ENCODE measurements at places on chromosomes 7 and 10.

DNA sequence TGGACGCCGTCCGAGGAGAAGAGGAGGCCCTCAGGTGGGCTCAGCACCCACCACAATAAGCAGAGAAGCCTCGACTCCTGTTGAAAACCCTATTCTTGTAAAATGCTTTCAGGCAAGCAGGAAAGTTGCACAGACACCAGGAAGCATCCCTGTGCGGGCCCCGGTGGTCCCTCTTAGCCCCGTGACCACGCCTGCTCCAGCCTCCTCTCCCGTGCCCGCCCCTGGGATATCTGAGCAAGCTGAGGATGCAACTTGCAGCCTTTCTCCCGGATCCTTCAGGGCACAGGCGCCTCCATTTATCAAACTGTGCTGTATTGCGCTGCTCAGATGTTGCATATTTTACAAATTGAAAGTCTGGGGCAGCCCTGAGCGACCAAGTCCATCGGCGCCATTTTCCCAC, 72.7 kb downstream of the CFAP46 start:
- DNase-seq: no peak

GRCh38 chr7:7918736-7919448, 49.7 kb upstream of the GLCCI1 start:
- no peak for DNase-seq

DNA sequence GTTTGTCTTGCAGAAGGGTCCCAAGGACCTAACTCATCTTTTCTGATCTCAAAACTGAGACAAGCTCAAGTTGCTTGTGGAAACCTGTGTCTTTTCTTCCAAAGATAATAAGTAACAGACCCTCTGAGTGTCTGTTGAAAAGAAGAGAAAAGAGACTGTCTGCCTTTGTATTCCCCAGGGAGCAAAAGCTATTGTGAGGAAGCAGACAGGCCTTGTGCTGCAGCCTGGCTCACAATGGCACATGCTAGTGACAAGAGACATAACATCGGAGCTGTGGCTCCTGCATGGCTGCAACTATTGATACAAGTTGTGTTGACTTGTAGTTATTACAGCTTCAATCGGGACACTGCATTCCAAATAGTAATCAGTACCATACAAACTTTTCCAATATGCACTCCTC, 202.9 kb downstream of the DKK1 start:
- DNase-seq: no peak

DNA sequence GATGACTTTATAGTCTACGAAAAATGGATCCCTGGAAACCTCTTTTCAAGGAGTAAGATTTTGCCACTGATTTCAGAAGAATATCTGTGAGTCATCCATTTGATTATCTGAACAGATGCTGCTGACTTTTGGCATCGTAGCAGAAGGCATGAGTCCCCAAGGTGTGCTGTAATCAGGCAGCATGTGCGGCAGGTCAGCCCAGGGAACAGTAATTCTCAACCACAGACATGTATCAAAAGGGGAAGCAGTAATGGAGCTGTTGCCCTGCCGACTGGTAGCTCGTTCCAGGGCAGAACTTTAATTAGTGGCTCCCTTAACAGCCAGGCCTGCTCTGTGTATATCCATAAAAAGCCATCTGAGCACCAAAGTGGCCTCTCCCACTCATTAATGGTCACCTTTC, 5.7 kb upstream of the VWC2 start:
- no peak for DNase-seq

DNA sequence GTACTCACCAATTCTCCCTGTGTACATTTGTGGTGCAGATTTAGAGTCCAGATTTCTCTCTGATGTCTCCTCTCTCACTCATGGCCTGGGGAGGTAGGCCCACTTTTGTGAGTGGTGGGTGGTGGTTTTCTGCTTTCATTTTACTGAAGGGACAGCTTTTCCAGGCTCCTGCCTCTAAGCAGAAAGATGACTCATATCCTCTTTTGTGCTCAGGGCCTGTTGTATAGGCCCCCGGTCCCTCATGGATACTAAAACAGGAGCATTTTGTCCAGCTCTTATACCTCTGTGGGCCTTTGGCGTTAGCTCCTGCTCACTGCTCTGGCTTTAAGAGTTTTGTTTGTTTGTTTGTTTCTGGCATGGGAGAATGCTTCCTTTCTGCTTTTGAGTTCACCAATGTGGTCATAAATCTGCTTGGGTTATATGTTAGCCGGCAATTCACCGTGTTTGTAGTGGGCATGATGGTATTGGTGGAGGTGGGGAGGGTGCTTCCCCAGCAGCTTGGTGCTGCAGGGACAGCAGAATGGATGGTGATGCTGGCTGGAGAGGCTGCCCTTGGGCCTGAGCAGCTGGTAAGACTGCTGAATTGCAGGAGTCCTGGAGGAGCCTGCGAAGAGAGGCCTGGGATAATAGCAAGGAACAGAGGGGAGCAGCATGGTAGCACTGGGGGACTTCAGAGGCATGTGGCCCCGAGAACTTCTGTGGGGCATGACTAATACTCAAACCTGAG, 468.7 kb downstream of the RPS24 start:
- no peak for DNase-seq
